ENCODE measurements at places on chromosomes 6 and 20. TPM values are rescaled to one million over a fixed set of nuclear protein-coding genes. Genes with fewer than 3 reads are reported as not detected.

DNA sequence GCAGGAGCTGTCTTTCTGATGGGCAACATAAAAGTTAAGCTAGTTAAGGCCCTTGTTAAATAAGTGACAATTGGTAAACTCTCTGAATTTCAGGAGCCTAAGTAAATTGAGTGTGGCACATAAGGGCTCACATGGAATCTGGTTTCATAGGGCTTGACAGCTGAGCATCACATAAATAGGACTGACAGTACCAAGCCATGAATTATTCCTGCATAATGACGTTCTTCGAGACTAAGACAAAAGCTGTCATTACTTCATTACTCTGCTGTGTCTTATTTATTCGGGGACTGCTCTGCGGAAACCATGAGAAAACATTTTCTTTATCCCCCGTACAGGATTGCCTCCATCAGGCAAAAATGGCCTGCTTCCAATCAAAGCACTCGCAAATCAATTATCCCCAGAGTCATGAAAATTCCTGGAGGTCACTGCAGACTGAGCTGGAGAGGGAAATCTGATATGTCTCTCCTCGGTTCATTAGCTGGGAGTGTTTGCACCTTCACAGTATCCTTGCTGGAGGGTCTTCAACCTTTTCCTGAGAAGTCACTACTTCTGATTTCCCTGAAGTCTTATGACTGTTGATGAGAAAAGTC is 311.4 kb downstream of the CDH26 start:
- no peak for DNase-seq

DNA sequence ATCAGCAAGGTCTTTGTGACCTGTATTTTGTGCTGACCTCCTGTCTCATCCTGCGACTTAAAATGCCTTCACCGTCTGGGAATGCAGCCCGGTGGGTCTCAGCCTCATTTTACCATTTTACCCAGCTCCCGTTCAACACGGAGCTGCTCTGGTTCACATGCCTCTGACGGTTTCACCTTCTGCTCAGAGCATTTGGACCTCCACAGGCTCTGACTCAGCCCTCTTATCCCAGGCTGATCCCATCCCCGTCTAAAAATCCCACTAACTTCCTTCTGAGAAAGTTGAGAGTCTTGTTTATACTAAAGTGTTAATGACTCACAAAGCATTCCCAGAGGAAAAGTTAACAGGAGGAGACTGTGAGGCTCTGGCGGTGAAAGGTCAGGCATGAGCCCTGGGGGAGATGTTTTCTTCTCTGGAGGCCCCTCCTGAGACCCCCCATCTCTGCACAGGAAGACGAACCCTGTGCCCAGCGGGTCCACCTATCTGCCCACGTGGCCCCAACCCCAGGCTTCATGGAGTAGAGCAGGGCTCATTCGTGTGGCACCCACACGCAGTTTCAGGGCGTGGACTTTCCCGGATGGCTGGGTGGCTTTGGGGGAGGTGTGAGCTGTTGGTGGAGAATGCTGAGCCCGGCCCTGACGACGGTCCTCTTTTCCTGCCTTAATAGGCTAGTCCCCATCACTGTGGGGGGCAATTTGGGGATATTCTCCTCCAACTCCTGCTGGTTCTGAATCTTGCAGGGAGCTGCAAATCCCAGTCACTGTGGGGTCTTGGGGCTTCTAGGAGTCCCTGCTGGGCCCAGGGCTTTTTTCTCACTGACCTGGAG is 3.3 kb upstream of the BIRC7 start:
- DNase-seq, result peak; percentile 95

DNA sequence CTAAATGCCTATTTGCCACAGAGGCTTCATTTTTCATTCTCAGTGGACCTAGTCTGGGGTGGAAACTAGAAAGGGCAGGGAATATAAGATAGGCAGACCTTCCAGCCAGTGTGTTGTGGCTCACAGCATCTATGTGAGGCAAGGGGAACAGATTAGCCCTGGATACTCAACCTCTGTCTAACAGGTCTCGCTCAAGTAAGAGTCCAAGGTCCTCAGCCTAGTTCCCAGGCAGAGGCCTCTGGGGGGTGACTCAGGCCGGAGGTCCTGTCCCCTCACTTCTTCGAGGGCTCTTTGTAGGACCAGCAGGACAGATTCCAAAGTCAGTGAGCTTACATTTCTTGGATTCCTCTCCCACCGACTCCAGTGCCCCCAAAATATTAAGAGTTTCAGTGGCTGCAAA is 106.6 kb downstream of the ZMYND8 start:
- DNase-seq, result no peak

DNA sequence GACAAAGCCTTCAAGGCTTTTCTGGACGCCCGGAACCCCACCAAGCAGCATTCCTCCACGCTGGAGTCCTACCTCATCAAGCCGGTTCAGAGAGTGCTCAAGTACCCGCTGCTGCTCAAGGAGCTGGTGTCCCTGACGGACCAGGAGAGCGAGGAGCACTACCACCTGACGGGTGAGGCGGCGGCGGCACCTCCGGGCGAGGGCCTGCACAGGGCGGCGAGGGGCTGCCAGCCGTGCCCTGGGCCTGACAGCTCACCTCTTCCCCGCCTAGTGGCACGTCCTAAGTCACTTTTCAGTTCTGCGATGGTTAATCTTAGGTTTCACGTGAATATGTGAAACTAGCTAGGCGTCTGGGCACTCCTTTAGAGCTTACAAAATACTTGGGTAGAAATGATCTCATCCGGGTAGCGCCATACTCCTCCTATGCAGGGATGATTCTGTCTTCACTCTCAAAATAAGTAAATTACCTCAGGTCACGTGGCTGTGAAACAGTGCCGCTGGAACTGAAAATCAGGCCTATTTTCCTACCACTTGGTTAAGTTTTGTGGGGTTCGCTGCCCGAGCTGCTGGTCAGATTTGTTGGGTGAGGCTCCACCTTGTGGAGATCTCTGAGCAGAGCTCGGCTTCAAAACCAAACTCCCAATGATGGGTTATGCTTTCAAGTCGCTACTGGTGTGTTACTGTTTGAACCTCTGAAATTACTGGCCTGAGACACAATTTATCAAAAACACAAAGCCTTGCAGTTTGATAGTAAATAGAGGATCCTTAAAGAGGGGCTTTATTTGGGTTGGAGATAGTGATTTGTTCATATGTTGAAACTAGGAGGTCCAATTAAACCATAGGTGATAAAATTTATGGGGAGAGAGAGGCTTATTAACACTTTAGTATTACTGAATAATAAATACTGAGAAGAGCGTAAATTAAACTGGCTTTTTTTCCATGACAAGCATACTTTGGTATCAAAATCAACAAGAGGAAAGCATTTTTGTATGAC is 15.5 kb upstream of the CLDN20 start:
- peak; percentile 41 for DNase-seq

- no peak for DNase-seq
Observed at GRCh38 chr6:32050562-32050961, 12.3 kb downstream of the CYP21A2 start.

DNA sequence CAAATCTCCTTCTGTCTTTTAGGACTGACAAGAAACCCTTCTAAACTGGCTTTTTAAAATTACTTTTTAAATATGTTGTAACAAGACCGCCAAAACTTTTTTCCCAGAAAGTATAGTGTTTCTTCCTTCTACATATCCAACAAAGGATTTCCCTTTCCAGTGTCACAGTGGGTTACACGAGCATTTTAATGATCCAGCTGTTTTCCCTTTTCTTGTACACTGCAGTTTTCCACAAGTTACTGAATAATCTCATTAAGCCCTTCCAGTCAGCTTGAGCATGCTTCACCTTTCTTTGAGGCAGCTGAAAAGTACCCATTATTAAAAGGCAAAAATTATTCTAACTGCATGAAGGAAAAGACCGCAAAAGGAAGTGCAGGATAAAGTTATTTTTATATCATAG is 48.6 kb downstream of the CD24 start:
- no peak for DNase-seq

DNA sequence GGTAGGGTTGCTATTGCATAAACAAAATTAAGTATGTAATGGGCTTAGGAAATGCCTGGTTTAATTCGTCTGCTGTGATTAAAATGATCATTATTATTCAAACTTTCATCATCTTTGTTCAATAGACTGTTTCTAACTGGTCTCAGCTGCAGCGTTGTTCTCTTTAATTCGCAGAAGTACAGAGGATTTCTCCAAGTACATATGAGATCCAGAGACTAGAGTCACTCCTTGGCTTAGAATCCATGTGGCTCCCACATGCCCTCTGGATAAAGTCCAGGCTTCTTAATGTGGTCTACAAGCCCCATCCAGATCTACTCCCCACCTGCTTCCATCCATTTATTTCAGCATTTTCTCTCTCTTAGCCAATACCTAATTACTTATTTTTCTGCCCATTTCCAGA is 1.1 kb upstream of the ZBTB24 start:
- no peak for DNase-seq

- DNase-seq, result no peak
Observed at GRCh38 chr6:49555951-49556350, 5.5 kb downstream of the C6orf141 start.

GRCh38 chr6:41022294-41022693 is 16.7 kb downstream of the UNC5CL start:
- peak; percentile 23 for DNase-seq

The IL17F gene
- total RNA-seq, result not detected

The C6orf15 gene
- total RNA-seq, result not detected

The STX11 gene
- 0.43 TPM for total RNA-seq

All from HT1080 (cell line).